ENCODE measurements at places on chromosomes 13 and 19.

GRCh38 chr13:38440666-38441065 is 91.0 kb downstream of the UFM1 start:
- no peak for DNase-seq

- DNase-seq, result no peak
Measured at GRCh38 chr19:17893766-17894165, 22.0 kb downstream of the SLC5A5 start.

- no peak for DNase-seq
Measured at GRCh38 chr19:43812688-43813087, 10.4 kb upstream of the LYPD5 start.

DNA sequence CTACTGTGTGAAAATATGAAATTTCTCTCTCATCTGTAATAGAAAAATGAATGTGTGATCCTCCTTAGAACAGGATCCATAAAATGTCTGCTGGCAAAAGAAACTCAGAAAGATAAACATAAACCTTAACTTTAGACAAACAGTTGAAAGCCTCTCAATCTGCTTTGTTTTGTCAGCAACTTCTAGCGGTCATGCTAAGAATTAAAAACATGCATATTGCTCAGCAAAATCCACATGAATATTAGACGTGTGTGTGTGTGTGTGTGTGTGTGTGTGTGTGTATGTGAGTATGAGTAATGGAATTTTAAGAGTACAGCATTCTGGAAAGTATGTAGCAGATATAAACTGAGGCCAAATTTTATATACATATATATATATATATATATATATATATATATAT is 1779.2 kb upstream of the MIR17HG start:
- no peak for DNase-seq

DNA sequence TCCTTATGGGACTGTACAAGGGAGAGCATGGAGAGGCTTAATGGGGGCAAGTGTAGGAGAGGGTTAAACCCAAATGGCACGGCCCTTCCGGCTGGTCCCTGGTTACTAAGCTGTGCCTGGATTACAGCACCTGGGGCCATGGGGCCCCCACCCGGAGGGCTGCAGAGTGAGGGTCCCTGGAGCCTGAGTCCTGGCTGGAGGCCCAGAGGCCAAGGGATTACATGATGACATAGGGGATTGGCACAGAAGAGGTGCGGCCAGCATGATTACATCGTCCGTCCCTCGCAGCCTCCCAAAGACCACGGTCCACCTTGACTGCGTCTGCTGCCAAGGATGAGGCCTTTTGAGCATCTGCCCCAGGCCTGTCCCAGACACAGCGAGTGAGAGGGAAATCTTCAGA is 149.4 kb downstream of the URI1 start:
- no peak for DNase-seq

DNA sequence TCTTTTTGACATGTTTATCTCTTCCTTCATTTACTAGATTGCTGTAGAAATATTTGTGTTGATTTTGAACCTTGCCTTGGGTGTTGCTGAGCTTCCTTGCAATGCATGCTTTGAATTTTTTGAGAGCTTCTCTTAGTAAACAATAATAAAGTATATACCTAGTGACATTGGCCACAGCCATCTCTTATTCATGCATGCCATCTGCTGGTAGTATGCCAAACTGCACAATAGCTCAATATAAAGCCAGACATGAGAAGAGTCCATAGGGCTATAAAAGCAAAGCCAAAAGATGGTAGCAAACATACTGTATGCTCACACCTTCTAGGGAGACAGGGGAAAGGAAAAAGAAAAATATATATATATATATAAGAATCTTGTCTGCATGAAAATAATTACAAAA is 18.9 kb upstream of the ZSCAN5A start:
- no peak for DNase-seq

DNA sequence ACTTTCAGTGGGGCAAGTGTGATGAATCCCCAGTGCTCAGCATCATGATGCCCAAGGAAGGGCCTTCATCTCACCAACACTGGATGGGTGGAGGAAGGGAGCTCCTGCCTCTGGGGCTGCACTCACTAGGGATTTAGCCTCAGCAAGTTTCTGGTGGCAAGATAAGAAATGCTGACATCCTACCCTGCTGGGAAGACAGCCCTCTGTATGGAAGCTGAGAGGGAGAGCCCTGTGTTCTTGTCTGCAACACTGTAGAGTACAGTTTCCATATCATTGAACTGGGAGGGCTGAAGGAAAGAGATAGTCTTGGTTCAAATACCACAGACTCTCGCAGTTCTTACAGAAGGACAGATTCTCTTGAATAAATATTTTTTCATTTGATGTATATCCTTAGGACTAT is 7.3 kb upstream of the ZNF460 start:
- DNase-seq, result no peak

DNA sequence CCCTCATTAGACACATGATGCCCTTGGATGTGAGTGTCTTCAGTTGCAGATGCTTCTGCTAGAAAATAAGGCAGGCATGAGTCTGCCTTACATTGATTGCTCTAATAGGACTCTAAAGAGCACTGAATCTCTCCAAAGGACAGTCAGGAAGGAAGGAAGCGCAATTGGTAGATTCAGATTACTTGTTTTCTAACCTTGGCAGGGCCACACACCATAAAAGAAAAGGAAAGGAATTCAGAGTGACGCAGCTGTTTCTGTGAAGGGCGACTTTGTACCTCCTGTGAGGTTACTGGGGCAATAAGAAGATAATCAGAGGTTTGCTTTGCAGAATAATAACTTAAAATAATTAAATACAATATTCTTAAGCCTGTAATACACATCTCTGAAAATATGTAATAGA is 48.0 kb downstream of the FRY start:
- DNase-seq, result no peak

DNA sequence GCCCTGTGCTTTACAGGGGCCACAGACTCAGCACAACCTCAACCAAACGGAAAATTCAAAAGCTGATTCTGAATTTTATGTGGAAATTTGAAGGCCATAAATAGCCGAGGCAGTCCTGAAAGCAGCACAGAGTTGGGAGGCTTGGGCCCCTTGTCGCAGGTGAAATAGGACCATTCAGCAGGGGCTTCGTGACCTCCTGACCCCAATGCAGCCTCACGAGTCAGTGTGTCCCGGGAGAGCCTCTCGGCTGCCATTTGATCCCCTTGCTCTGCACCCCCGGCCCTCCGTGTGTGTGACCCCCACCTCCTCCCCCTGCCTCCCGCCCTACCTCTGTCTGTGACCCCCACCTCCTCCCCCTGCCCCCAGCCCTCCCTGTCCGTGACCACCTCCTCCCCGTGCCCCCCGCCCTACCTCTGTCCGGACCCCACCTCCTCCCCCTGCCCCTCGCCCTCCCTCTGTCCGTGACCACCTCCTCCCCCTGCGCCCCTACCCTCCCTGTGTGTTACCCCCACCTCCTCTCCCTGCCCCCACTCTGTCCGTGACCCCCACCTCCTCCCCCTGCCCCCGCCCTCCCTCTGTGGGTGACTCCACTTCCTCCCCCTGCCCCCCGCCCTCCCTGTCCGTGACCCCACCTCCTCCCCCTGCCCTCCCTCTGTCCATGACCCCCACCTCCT is 41.7 kb upstream of the TFDP1 start:
- DNase-seq, result no peak

DNA sequence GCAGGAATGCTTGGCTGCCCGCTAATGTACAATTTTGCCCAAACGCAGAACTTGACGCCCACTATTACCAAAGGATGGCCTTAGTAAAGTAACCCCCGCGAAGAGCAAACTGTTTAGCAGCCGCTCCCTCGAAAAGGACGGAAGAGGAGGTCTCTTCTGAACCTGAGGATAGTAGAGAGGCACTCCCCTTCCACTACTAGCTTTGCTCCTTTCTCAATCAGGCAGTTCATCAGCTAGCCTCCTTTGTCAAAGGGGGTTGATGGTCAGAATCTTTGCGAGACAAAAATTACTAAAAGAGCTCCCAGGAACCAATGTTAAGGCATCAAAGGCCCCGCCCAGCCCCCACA is 534 bp downstream of the CAB39L start:
- no peak for DNase-seq

DNA sequence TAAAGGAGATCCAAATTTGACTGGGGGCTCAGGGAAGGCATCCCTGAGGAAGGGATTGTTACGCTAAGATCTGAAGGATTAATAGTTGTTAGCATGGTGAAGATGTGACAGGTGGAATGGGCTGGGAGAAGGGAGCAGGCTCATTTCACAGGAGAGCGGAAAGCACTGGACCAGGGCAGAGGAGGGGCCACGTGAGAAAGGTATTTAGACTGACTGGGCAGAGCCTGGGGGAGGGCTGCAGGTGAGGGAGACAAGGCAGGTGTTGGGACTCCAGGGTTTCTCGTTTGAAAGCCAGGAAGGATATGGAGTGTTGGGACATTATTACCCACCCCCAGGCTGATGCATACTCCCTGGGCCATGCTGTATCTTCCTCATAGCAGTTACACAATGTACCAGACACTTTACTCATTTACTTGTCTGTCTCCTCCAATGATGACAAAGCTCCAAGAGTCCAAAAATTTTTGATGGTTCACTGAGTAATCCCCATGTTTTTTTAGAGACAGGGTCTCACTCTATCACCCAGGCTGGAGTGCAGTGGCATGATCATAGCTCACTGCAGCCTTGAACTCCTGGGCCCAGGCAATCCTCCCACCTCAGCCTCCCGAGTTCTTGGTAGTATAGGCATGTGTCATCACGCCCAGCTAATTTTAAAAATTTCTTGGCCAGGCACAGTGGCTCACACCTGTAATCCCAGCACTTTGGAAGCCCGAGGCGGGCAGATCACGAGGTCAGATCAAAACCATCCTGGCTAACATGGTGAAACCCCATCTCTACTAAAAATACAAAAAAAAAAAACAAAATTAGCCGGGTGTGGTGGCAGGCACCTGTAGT is 2.3 kb downstream of the TRAPPC6A start:
- DNase-seq, result no peak

GRCh38 chr19:40245506-40246128 is 19.1 kb upstream of the CCNP start:
- no peak for DNase-seq

DNA sequence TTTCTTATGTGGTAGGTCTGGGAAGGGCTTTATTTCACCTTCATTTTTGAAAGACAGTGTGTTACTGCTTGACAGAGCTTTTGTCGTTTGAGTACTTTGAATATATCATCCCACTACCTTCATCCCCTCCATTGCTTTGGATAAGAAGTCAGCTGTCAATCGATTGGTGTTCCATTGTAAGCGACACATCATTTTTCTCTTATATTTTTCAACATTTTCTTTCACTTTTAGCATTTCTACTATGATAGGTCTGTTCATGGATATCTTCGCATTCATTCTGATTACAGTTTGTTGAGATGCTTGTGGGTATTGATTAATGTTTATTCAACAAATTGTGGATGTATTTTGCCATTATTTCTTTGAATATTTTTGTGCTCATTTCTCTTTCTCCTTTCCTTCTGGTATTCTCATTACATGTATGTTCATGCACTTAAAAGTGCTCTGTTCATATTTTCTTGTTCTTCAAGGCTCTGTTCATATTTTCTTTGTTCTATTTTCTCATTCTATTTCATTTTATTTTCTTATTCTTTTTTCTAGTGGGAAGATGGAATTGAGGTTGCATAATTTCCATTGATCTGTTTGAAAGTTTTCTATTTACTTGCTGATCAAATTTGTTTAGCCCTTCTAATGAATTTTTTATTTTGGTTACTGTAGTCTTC is 29.2 kb downstream of the ZNF546 start:
- DNase-seq, result no peak

GRCh38 chr19:39128516-39129079 is 3.0 kb downstream of the PAK4 start:
- DNase-seq, result no peak

DNA sequence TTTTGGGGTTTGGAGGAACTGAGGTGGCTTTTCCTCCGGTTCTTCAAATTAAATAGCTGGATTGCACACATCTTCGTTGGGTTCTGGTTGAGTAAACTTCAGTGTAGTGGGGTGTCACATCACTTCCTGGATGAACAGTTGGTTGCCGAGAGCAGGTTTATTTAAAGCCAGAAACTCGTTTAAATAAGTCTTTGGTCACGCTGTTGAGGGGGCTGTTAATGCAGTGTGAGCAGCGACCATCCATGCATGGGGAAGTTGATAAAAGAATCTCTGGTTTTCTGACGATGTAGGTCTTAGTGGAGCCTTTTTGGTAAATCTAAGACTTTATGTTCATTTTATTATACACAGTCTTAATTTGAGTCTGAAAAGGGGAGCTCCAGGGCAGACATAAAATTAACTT is 351.2 kb upstream of the ARGLU1 start:
- DNase-seq, result no peak

- no peak for DNase-seq
Measured at GRCh38 chr13:36192166-36192565, 22.2 kb downstream of the SOHLH2 start.

- no peak for DNase-seq
Measured at GRCh38 chr13:59343993-59344822, 819.5 kb downstream of the DIAPH3 start.

GRCh38 chr13:40452741-40453334 is 213.6 kb downstream of the FOXO1 start:
- DNase-seq, result no peak

- no peak for DNase-seq
Measured at GRCh38 chr13:25727810-25728209, 324.0 kb downstream of the SHISA2 start.

- no peak for DNase-seq
Measured at GRCh38 chr13:24124789-24125476, 35.6 kb upstream of the SPATA13 start.

GRCh38 chr19:51090471-51090870 is 7.8 kb upstream of the KLK14 start:
- no peak for DNase-seq

DNA sequence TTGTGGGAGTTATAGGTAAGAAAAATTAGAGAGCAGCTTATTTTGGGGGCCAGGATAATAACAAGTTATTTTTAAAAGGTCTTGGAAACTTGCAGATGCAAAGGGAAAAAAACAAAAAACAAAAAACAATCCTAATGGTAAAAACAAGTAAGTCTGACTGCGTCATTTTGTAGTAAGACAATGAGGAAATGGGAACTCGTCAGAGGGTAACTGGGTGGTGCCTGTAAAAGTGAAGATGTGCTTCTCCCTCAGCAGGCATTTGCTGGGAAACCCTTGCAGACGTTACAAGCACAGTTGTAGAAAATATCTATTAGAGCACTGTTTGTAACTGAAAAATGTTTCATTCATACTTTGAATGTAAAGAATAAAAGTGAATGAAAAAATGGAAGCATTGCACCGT is 2.2 kb upstream of the TNFSF13B start:
- DNase-seq, result no peak
